H54 (cell line): ENCODE measurements at places on chromosomes 5 and 9.

- no peak for DNase-seq
These were observed 10.3 kb downstream of the GBGT1 start for GRCh38 chr9:133153227-133154096.

DNA sequence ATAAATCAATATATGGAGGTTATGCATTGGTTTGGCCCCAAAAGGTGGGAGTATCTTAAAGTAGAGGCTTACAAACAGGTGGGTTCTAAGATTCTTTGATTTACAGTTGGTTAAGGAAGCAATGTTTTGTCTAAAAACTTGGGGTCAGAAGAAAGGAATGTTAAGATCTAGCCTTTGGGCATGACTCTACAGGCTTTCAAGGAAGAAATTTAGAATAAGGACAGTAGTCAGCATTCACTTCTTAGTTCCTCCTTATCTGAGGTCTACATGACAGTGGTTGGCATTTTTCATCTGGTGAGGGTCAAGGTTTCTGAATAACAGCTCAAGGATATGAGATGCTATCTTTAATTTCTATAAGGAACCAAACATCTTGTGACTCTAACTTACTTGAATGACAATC, 122.8 kb downstream of the CAMK4 start:
- no peak for DNase-seq

DNA sequence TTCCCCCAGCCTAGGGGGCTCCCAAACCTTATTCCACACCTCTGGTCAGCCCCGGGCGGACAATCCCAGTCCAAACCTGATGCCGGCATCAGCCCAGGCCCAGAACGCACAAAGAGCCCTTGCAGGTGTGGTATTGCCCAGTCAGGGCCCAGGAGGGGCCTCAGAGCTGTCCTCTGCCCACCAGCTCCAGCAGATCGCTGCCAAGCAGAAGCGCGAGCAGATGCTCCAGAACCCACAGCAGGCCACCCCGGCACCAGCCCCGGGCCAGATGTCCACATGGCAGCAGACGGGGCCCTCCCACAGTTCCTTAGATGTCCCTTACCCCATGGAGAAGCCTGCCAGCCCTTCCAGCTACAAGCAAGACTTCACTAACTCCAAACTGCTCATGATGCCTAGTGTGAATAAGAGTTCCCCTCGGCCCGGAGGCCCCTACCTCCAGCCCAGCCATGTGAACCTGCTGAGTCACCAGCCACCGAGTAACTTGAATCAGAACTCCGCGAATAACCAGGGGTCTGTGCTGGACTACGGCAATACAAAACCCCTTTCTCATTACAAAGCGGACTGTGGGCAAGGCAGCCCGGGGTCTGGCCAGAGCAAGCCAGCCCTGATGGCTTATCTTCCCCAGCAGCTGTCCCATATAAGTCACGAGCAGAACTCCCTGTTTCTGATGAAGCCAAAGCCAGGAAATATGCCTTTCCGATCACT, 27.6 kb upstream of the LTC4S start:
- DNase-seq = no peak

DNA sequence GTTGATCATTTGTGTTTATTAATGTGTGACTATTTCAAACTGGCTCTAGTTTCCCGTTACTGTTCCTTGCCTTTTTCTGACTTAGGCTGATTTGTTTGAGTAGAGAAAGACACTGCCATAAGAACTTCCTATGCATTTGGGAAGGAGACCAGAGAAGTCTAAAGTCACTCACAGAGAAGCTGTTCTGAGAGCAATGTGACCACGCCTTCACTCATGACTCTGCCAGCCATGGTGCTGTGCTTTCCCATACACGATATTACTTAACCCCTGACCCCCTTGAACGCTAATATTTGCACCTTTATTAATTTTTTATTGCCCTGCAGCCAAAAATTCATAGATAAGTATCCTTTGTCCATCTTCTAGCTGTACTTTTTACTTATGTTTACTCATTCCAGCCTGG, 20.9 kb downstream of the SLC28A3 start:
- DNase-seq = no peak

GRCh38 chr5:57956636-57957035, 474.0 kb upstream of the ACTBL2 start:
- no peak for DNase-seq

GRCh38 chr5:159874263-159874662, 42.0 kb upstream of the ADRA1B start:
- DNase-seq = no peak

DNA sequence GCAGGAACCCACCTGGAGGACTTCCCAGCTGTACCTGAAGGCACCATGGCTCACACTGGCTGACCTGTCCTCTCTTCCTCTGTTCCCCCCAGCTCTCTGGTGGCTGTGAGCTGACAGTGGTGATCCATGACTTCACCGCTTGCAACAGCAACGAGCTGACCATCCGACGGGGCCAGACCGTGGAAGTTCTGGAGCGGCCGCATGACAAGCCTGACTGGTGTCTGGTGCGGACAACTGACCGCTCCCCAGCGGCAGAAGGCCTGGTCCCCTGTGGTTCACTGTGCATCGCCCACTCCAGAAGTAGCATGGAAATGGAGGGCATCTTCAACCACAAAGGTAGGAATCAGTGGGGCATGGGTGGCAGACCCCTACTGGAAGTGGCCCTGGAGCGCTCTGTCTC, 161.9 kb upstream of the OTULINL start:
- no peak for DNase-seq

DNA sequence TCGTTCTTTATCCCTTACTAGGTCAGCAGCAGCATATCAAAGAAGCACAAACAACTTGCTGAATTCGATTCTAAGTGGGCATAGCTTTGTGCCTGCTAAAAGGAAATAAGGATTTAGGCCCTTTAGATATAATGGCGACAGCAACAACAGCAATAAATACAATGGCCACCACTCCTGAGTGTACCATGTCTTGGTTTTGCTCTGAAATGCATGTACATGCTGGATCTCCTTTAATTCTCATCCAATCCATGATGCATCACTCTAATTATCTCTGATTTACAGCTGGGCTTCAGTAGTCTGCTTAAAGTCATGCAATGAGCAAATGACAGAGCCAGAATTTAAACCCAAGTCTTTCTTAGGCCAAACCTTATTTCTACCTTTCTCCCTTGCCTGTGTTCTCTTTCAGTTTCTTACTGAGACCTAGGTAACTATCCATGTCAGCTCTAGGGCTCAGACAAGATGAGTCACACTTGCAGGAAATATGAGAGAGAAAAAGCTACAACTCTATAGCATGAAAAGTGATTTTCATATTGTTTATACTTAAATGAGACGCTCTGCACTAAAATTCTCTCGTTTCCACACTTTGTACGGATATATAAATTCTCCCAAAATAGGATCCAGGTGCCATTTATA, 111.8 kb downstream of the HMHB1 start:
- no peak for DNase-seq

DNA sequence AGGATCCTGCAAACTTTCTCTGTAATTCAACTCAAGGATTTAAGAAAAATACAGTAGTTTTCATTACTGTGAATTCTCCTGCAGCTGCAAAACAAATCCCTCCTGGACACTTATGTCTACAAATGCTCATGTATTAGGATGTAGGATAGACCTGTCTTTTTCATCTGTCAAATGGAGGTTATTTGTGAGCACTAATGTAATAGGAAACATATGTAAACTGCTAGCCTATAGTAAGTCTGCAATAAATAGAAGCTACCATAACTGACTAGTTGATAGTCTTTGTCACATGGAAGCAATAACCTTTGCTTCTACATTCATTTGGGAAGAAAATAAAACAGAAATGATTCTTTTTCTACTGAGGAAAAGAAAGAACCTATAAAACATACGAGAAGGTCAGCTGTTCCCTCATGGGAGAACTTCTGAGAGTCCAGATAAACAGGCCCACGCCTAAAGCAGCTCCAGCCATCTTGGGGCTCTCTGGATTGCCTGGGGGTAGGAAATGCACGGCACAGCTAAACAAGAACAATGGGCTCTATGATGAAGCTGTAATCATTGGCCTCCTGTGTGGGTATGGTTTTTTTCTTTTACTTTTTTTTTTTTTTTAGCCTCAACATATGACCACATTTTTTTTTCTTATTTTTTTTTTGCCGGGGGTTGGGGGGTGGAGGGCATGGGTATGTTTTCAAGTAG, 6.2 kb downstream of the KCNV2 start:
- no peak for DNase-seq

DNA sequence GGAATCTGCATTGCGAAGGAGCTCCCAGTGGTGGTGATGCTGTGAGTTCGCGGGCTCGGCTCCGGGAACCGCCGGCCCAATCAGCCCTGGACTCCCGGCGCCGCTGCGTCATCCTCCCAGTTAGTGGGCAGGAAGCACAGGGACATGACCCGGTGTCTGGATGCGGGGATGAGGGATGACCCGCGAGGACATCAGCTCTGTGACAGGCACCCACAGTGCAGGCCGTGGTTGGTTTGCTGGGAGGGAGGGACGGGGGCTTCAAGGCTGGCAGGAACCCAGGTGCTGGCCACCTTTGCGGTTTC, 996 bp downstream of the NXNL2 start:
- no peak for DNase-seq

GRCh38 chr9:122779181-122779580, 9.6 kb upstream of the OR5C1 start:
- no peak for DNase-seq

GRCh38 chr5:164000241-164000640, 494.8 kb downstream of the MAT2B start:
- DNase-seq = no peak

GRCh38 chr9:71758277-71758676, 10.0 kb downstream of the CEMIP2 start:
- DNase-seq = no peak

GRCh38 chr9:135678236-135679017, 15.3 kb downstream of the LCN9 start:
- DNase-seq = no peak

DNA sequence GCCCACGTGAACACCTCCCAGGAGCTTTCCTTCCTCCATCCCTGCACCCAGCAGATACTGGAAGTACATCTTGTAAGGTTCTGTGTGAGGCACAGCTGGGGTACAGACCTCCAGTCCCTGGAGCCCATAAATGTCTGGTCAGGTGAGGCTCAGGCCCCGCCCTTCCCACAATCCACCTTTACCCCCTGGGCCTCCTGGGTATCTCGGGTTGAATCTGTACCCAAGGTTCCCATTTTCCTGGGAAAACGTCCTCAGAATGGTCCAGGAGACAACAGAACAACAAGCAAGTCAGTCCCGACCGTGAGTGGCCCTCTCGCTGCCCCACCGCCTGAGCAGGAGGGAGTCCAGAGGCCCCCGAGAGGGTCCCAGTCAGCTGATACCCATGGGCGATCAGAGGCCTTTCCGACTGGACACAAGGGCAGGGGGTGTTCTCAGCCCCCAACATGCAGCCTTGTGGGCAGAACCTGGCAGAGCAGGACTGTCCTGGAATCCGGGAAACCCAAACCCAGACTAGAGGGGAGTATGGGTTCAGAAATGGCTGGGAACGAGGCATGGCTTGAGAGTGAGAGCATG, 4.3 kb downstream of the SPATA31E1 start:
- no peak for DNase-seq

DNA sequence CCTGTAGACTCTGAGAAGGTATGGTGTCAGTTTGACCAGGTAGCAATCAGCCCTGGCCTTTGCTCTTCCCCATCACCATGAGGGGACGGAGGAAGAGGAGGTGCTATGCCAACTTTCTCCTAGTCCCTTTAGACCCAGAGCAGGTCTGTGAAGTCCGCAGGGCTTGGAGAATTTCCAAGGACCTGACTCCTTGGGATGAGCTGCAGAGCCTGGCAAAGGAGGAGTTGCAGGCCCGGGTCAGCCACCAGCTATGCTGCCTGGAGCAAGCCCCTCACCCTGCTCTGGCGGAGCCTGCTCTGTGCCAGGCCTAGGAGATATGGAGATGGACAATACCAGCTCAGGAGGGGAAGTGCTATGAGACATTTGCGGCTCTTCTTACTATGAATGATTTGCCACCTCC, 188.3 kb downstream of the CDK5RAP2 start:
- no peak for DNase-seq

- DNase-seq = no peak
These were observed 48.5 kb downstream of the PLK2 start for GRCh38 chr5:58411372-58411771.

- DNase-seq = no peak
These were observed 110.1 kb downstream of the FBN2 start for GRCh38 chr5:128427921-128428320.

GRCh38 chr5:138789771-138790242, 36.6 kb downstream of the CTNNA1 start:
- peak; percentile 22 for DNase-seq

GRCh38 chr9:136703276-136703860, 9.0 kb upstream of the DIPK1B start:
- no peak for DNase-seq

- DNase-seq = peak; percentile 25
These were observed 53.2 kb upstream of the FBXW11 start for GRCh38 chr5:172059661-172060100.

- DNase-seq = no peak
These were observed 249.8 kb downstream of the NR2F1-AS1 start for GRCh38 chr5:93331241-93331640.

DNA sequence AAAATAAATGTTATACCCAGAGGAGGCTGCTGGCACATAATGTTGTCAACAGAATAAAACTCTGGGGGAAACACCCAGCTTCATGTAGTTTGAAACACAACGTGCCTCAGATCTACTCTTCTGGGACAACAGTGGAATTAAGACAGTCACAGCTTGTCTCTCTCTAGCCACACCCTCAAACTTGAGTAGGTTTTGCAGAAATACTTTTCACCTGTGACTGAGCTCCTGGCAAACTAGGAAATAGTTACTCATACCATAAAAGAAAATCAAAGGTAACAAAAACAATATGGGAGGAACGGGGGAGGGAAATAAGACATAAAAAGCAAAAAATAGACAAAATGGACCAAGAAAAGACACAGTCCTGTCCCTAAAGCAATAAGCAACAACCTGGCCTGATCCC, 14.4 kb downstream of the ELAVL2 start:
- no peak for DNase-seq

DNA sequence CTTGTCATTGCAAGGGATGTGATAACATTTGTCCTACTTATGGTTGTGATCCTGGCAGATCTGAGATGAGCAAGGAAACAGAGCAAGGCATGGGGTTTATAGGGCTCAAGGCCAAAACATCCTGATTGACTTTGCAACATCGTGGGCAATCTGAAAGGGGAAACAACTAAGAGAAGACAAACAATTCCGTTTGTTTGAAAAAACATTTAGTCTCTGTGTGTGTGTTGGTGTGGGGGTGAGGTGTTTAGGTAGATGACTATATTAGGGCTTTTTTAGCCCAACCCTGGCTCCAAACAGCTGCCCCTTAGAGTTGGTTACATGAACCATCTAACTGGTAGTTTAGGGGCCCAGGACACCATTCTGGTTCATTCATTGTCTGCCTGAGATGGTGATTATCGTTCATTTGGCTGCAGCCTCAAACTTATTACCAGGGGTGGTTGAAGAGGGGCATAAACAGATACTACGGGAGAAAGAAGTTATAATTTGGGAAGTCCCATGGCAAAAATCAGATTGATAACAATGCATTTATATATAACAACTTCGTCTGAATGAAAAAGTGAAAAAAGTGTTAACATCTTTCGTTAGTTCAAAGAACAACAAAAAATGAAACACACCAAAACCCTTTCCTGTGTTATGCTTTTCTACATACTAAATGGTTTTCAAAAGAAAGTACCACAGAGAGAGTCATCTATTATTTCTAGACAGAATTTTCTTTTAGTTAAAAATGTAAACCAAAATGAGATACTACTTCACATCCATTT, 5.7 kb downstream of the FYB1 start:
- DNase-seq = no peak
